ENCODE measurements at places on chromosomes 13 and 19. TPM values are rescaled to one million over a fixed set of nuclear protein-coding genes. Genes with fewer than 3 reads are reported as not detected.

DNA sequence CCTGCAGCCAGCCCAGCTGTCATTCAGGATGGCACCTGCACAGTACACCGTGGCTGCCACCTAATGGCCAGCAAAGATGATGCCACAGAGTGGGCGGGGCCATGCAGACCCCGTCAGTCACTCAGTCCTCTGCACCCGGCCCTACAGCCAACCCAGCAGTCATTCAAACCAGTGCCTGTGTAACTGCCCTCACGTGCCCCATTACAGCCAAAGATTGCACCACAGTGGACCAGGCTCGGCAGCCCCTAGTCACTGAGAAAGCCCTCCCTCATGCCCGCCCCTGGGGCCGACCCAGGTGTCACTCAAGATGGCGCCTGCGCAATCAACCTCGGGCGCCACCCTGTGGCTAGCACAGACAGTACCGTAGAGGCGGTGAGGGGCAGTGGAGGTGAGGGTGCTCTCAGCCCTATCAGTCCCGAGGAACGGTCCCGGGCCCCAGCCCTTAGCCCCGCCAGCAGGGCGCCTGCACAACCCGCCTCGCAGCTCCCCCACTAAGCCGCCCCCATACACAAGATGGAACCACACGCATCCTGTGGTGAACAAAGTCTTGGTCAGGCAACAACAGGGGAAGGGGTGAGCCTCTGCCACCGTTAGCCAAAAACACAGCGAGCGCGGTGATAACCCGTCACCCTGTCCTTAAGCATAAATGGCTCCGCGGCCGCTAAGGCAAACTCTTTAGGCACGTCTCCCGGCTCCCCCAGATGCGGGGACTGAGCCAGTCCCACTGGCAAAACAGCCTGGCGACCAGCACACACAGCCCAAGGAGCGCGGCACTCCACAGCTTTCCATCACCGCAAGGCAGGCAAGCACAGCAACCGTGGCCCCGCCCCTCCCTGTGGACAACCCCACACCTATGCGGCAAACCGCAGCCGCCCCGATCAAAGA, 2.3 kb downstream of the PEG3 start:
- H3K27me3 ChIP-seq, result peaks cover 5% of the 10 kb centered on the region
- no peaks in the 10 kb centered on the region for H3K4me1 ChIP-seq
- DNase-seq, result no peak

DNA sequence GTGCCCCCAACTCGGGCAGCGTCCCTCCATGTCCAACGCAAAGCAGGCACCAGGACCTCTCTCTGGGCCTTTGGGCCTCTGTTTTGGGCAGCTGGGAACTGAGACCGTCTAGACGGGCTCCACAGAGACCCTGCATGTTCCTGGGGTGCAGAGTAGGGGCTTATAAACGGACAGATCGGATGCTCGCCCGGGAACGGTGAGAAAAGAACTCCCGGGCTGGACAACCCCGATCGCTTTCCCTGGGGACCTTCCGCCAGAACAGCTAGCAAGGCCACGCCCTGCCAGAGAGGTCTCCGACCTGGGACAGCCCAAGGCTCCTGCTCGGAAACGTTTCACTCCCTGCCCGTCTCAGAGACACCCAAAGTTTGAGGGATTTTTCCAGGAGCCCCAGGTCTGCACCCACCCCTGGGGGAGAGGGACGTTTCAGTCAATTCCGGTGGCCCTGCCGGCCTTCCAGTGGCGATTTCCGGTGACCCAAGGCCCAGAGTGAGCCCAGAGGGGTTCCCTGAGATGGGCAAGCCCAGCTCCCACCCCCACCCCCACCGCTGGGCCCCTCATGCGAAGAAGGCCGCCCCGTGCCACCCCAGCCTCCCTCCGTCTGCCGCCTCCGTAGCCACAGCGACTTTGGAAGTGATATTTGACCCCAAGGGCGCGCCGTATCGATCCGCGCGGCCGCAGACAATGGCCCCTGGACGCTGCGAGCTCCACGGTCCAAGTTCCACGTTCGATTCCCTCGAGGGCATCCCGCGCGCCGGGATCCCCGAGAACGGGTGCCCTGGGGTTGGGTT, 1.7 kb downstream of the NR2F6 start:
- no peak for DNase-seq
- peak overlapping the region; percentile 82 for H3K4me3 ChIP-seq
- H3K36me3 ChIP-seq, result no peaks in the 10 kb centered on the region
- H3K4me1 ChIP-seq, result peaks cover 26% of the 10 kb centered on the region
- H3K27me3 ChIP-seq, result no peaks in the 10 kb centered on the region
- no peak overlapping the region for H3K27ac ChIP-seq

- H3K4me3 ChIP-seq, result no peak overlapping the region
- H3K36me3 ChIP-seq, result no peaks in the 10 kb centered on the region
- H3K27ac ChIP-seq, result no peak overlapping the region
- DNase-seq, result no peak
- peaks cover 7% of the 10 kb centered on the region for H3K4me1 ChIP-seq
Observed at GRCh38 chr13:78655906-78656305, 3.0 kb downstream of the OBI1 start.

DNA sequence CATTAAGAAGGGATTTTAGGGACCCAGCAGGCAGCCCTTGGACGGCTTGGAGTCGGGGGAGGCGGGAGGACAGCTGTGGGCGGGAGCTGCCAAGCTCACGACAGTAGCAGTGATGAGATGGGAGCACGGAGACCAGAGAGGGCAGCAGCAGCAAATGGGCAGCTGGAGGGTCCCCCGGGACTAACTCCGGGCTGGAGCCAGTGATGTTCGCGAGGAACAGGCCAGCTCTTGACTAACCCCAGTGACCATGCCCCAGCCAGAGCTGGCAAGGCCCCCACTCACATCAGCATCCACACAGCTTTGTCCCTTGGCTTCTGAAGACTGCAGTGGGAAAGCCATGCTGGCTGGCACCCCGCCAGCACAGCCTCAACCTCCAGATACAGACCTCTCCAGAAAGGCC, 81.9 kb downstream of the RAB20 start:
- H3K27me3 ChIP-seq, result no peaks in the 10 kb centered on the region
- no peak for DNase-seq
- no peak overlapping the region for H3K4me3 ChIP-seq
- peaks cover 16% of the 10 kb centered on the region for H3K36me3 ChIP-seq
- no peaks in the 10 kb centered on the region for H3K4me1 ChIP-seq

RCBTB2 gene
- polyA plus RNA-seq, result 4.6 TPM

DNA sequence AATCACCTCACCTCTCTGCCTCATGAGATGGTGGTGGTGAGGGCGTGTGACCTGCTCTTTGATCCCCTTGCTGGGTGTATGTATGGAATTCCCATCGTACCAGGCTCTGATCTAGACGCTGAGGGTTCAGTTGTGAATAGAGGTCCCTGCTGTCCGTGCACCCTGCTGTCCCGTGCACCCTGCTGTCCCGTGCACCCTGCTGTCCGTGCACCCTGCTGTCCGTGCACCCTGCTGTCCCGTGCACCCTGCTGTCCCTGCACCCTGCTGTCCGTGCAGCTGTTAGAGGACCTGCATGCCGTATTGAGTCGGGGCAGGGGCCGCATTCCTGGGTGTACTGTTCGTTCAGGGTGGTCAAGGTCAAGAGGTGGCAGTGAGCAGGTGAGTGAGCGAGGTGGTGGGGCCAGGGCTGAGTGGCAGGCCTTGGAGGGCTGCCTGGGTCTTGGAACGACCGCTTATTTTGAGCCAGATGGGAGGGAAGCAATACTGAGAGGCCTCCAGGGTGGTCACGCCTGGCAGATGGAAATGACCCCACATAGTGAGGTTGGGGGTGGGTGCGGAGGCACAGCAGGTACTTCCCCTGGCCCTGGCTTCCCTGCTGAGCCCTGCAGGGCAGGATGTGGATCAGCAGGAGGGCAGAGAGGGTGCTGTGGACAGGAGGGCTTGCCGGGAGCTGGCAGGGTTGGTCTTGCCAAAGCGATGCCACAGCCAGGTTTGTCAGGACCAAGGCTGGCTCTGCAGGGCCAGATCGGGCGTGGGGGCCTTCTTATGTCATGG, 4.6 kb upstream of the EPN1 start:
- H3K27ac ChIP-seq, result no peak overlapping the region
- no peak overlapping the region for H3K4me3 ChIP-seq
- no peaks in the 10 kb centered on the region for H3K27me3 ChIP-seq
- peaks cover 34% of the 10 kb centered on the region for H3K36me3 ChIP-seq
- no peak for DNase-seq

- H3K4me3 ChIP-seq, result no peak overlapping the region
- no peaks in the 10 kb centered on the region for H3K36me3 ChIP-seq
- no peaks in the 10 kb centered on the region for H3K27me3 ChIP-seq
- peaks cover 7% of the 10 kb centered on the region for H3K4me1 ChIP-seq
Observed at GRCh38 chr13:40485611-40486517, 180.6 kb downstream of the FOXO1 start.

DNA sequence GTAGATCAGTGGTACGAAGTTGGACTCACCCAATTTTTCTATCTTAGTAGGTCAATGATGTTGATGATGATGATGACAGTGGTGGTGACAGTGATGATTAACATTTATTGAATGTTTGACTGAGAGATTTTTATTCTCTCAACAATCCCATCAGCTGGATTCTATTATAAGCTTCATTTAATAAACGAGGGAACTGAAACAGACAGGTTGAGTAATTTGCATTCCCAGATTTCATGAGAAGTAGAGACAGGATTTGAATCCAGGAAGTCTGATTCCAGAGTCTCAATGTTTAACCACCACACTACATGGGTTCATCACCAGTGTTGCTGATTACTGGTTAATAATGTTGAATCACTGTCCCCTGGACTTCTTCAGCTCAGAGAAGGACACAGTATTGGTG, 168.9 kb downstream of the FLT1 start:
- no peaks in the 10 kb centered on the region for H3K27me3 ChIP-seq
- H3K4me1 ChIP-seq, result no peaks in the 10 kb centered on the region
- no peaks in the 10 kb centered on the region for H3K36me3 ChIP-seq
- H3K4me3 ChIP-seq, result no peak overlapping the region
- no peak for DNase-seq

DNA sequence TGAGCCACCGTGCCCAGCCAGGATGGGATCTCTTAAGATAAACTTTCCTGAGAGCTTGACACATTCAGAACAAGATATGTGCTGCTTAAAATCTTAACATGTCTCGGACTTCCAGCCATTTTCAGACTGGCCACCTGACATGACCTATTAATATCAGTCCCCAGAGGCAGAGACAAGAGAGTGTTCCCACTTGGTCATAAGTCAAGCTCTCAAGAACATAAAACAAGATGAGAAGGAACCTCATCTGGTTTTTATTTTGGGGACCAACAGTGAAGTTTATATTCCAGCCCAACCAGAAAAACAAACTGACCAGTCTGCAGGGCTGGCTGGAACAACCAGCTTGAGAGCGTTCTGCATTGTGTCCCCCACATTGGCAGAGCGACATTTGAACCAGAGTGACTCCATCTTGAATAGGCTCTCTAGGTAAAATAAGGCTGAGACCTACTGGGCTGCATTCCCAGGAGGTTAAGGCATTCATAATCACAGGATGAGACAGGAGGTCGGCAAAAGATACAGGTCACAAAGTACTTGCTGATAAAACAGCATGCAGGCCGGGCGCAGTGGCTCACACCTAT, 21.8 kb upstream of the PLEKHF1 start:
- H3K36me3 ChIP-seq, result no peaks in the 10 kb centered on the region
- no peak overlapping the region for H3K27ac ChIP-seq
- no peaks in the 10 kb centered on the region for H3K27me3 ChIP-seq
- H3K4me1 ChIP-seq, result peaks cover 27% of the 10 kb centered on the region
- DNase-seq, result no peak
- no peak overlapping the region for H3K4me3 ChIP-seq

DNA sequence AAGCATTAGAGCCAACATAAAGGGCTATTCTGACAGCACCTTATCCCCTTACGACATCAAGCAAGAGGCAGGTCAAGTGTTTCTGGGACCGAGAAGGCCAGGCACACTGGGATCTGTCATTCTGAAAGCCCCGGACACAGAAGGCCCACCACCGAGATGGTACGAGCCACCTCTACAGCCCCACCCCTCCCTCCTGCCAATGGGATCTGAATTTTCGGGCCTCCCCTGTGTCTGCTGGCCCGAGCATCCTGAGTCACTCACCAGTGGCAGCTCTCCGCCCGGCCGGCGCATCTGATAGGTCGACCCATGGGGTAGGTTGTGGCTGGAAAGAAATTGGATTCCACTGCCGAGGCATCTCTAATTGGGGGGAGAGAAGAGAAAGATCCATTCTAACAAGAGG, 2.6 kb downstream of the TIMM44 start:
- H3K36me3 ChIP-seq, result peaks cover 27% of the 10 kb centered on the region
- DNase-seq, result no peak
- no peak overlapping the region for H3K27ac ChIP-seq

GRCh38 chr19:18520848-18521691, 800 bp downstream of the ELL start:
- peaks cover 18% of the 10 kb centered on the region for H3K4me1 ChIP-seq
- peaks cover 5% of the 10 kb centered on the region for H3K36me3 ChIP-seq
- peak overlapping the region; percentile 99 for H3K4me3 ChIP-seq
- no peaks in the 10 kb centered on the region for H3K27me3 ChIP-seq

GRCh38 chr19:57242821-57243220, 2.4 kb downstream of the ZNF805 start:
- no peak overlapping the region for H3K27ac ChIP-seq
- H3K4me3 ChIP-seq, result no peak overlapping the region
- H3K36me3 ChIP-seq, result peaks cover 14% of the 10 kb centered on the region
- H3K27me3 ChIP-seq, result no peaks in the 10 kb centered on the region
- DNase-seq, result no peak
- H3K4me1 ChIP-seq, result peaks cover 10% of the 10 kb centered on the region

DNA sequence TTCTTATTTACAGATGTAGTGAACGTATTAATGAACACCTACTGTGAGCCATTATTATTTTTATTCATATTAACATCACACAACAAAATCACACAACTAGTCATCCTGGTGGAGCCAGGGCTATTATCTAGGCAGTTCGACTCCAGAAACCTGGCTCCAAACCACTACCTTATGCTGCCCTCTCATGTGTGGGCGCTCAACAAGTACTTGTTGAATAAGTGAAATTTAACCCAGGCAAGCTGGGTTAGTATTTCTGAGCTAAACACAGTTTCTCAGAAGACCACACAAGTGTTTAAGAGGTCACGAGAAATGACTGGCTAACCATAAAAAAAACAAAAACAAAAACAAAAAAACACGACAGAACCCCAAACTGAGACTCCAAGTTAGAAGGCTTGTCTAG, 33.6 kb downstream of the MZT1 start:
- no peak overlapping the region for H3K4me3 ChIP-seq
- H3K4me1 ChIP-seq, result no peaks in the 10 kb centered on the region
- H3K36me3 ChIP-seq, result no peaks in the 10 kb centered on the region
- no peak for DNase-seq
- H3K27ac ChIP-seq, result no peak overlapping the region
- H3K27me3 ChIP-seq, result no peaks in the 10 kb centered on the region

DNA sequence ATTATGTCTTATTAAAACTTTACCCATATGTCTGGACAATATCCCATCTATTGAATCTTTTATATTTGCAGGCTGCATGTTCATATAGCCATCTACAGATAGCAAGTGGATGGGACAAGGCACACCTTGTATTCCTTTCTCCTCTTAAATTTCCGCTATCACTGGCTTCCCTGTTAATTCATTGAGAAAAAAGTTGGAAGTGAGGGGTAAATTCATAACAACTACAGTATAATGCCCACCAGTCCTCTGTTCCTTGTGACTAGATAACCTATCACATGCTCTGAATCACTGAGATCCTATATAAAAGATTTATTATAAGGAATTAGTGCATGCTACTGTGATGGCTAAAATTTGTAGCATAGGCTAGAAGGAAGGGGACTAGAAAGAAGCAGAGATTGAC, 1005.8 kb upstream of the ATXN8OS start:
- no peaks in the 10 kb centered on the region for H3K4me1 ChIP-seq
- H3K36me3 ChIP-seq, result no peaks in the 10 kb centered on the region
- H3K27ac ChIP-seq, result no peak overlapping the region
- no peak overlapping the region for H3K4me3 ChIP-seq
- no peak for DNase-seq

NLRP7 gene
- polyA plus RNA-seq, result not detected

POU2F2 gene
- polyA plus RNA-seq, result 7.1 TPM

NOVA2 gene
- polyA plus RNA-seq, result not detected

- H3K4me1 ChIP-seq, result no peaks in the 10 kb centered on the region
- no peaks in the 10 kb centered on the region for H3K27me3 ChIP-seq
- H3K4me3 ChIP-seq, result no peak overlapping the region
- DNase-seq, result no peak
Observed at GRCh38 chr13:62525652-62526051, 1110.0 kb upstream of the PCDH20 start.

ZNF560 gene
- 0.19 TPM for polyA plus RNA-seq

Data from keratinocyte (primary cell).